GM04503 (cell line): ENCODE measurements at places on chromosomes 1 and 21.

DNA sequence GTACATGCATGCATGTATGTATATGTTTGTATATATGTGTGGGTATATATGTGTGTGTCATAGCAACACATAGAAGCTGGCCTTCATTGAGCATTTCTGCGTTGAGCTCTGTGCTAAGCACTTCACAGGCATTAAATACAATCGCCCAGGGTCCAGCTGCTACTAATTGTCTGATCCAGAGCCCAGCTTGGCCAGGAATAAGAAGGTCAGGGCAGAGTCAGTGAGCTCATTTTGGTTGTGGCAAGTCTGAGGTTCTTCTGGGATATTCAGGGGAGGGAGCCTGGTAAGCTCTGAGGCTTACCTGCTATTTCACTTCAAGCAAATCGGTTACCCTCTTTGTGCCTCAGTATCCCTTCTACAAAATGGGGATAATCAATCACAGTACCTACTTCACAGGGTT lies 59.6 kb downstream of the FOXO6 start:
- DNase-seq, result peak; percentile 13

- DNase-seq, result no peak
These were observed 28.5 kb downstream of the SH3BGR start for GRCh38 chr21:39480271-39480670.

DNA sequence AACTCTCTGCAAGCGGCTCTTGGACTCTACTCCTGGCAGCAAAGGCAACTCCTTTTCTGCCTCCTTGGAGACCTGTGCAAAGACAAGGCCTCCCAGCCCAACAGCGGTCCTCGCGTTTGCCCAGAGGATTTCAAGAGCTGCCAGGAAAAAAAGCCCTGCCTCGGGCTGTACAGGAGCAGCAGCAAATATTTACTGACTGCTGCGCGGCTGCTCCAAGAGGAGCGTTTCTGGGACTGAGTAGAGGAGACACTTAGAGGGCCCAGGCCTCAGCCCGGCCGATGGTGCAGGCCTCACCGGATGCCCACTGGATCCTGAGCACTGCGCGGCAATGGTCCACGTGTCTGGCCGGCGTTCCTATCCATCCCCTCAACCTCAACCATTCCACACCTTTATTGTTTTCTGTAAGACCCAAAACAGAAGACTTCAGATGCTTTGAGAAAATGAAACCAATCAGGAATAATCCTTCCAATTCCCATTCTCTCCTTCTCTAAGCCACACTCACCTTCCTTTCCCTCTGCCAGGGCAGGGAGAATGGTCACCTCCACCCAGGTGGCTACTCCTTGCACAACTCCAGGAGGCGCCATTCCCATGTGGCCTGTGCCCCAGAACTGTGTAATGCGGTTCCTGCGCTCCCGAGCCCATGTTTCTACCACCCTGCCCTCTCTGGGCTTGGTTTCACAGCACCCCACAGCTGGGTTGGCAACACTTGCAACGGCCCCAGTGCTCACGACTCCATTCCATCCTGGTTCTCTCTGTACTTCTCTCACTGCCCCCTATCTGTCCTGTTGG lies 215.8 kb downstream of the TRABD2B start:
- no peak for DNase-seq

DNA sequence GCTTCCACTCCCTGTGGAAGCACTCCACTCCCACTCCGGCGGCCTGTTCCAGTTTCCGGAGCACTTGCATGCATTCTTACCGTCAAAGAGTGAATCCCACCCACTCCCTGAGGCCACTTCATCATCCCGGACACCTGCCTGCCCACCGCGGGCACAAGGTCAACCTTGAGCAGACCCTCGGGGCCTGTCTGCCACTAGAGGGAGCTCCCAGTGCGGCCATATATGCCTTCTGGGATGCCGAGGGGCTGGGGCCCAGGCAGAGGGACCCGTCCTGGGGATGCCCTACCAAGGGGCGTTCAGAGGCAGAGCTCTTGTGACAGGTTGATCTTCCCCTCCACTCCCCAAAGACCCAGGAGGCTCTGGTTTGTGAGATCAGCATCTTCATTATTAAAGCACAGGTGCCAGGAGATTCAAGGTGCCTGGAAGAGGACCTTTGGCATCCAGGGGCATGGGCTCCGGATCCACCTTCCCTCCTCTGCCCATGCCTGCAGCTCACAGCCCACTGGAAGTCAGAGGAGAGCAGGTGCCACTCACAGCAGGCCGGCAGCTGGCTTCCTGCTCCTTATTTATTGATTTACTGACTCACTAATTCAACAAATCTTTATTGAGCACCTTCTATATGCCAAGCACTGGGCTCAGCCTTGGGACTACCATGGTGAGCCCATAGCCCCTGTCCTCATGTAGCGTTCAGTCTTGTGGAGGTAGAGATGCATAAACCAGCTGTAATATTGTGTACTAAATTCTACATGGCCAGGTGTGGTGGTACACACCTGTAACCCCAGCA lies 47.3 kb downstream of the UBIAD1 start:
- DNase-seq, result no peak
